ENCODE measurements at places on chromosomes 6 and 20.

DNA sequence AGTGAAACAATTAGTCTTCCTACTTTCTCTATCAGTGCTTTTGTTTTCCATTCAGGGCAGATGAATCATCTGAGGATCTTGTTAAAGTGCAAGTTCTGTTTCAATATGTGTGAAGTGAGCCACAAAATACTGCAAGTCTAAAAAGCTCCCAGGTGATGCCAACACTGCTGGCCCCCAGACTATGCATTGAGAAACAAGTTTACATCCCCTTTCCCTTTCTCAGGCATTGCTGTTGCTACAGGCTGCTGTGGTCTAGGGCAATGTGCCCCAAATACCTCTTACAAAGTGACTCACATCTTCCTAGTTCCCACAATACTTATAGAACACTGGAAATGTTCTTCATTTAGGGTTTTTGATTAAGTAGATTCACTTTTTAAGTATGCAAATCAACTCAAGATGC is 31.8 kb downstream of the ABRACL start:
- peak; percentile 60 for DNase-seq

DNA sequence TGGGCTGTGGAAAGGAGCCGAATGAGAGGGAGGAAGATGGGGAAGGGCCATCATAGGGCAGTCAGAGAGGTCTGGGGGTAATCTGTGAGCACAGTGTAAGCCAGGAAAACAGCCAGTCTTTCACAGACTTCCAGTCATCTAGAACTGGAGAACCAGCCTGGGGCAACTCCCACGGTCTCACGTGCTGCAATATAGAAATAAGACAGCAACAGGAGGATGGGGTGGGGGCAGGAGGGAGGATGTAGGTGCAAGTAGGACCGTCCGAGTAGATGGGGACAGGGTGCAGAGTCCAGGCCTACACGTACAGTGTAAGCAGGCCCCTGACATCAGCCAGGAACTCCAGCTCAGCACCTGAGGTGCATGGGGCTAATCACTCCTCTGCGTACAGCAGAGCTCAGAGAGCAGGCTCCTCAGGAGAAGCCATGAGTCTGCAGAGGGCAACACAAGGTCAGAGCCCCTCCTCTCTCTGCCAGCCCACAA is 58.2 kb upstream of the TNFAIP3 start:
- no peak for DNase-seq

GRCh38 chr6:52124126-52125121 is 37.0 kb upstream of the PKHD1 start:
- DNase-seq: peak; percentile 35

GRCh38 chr20:346640-347316 is at the start of gene NRSN2:
Gene NRSN2, plus strand, starts transcription at chr20:347111. Its CDS starts 2,533 bp downstream, at chr20:349644.
- DNase-seq: no peak

All from mammary epithelial cell (primary cell).